ENCODE measurements at places on chromosomes 16 and 17.

DNA sequence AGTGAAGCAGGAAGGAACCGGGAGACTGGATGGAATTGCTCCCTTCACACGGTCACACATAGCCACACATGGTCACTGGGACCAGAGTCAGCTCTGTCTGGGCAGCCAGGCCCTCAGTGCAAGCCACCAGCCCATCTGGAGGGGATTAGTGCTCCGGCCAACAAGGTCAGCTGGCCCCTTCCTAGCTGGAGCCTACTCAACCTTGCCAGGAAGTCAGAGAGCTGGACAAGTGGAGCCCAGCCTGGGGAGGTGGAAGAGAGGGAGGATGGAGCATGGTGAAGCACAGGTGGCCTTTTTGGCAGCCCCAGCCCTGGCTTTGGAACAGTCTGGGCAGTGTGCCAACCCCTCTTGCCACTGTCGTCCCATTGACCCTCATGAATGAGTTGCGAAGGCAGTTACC is 3.7 kb upstream of the CACNA1G start:
- no peak for DNase-seq

GRCh38 chr17:40501499-40501911 is at the start of gene TNS4:
Gene TNS4, minus strand, starts transcription at chr17:40501623. Its CDS starts 5,198 bp downstream, at chr17:40496425.
- no peak for DNase-seq

DNA sequence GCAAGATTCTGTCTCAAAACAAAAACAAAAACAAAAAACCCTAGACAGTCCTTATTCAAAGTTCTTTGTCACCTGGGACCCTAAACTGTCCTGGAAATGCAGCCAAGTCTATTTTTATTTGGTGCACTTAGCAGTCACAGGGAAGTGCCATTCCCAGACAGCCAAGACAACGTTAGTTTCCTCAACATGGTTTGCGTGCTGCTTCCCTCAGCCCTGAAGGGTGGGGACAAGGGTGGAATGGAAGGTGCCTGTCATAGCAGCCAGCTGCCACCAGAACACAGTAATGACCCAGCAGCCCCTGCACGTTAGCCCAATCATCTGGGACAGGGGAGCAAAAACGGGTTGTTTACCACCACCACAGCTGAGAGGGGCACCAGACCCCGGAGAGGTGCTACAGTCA is 16.9 kb downstream of the CREBBP start:
- DNase-seq = no peak

DNA sequence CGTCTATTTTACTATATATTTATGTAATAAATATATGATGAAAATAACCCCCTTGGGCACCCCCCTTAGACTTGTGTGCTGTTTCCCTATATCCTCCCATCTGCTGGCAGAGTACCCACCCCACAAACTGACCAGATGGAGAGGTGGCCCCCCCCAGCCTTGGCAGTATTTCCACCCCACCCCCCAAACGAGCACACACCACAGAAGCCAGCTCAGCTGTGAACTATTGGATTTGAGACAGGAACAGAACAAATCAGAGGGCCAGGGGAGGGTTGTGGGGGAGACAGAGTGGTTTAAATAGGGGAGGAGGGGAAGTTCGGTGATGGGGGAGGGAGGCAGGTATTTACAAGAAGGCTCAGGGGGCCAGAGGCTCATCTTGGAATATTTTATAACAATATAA is 7.8 kb downstream of the NR1D1 start:
- DNase-seq = no peak

DNA sequence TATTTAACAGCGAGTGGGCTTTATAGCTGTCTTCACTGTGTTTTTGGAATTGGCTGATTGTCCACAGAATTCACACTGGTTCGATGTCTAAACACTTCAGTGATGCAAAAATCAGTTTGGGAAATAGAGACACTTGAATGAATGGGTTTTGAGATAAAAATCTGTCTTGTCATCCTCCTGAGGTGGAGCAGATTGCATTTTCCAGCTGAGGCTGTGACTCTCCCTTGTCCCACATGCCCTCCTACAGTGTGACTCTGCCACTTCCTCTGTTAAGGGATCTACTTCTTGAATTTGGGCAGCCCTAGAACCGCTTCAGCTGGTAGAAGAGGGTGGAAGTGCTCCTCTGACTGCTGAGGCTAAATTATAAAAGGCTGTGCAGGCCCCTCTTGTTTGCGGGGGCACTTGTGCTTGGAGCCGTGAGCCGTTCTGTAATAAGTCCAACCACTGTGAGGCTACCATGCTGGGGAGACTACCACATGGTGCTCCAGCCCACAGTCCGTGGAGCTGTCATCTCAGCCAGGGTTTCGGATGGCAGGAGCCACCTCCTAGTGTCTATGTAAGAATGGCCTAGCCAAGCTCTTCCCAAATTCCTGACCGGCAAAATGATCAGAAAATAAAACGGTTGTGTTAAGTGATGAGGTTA is 175.9 kb downstream of the SPECC1 start:
- no peak for DNase-seq

GRCh38 chr17:6072611-6073010 is 2.4 kb downstream of the WSCD1 start:
- DNase-seq = no peak

GRCh38 chr16:22001591-22001990 is 675 bp upstream of the PDZD9 start:
- DNase-seq = no peak

Measured in stimulated activated CD4-positive, alpha-beta T cell treated with anti-CD3 and anti-CD28 coated beads, Interleukin-4, amount 100 ng/mL, for 4 hours (primary cell).